Breast epithelium (tissue), 4 donors: ENCODE measurements at places on chromosomes 16 and 17. TPM values are rescaled to one million over a fixed set of nuclear protein-coding genes. Genes with fewer than 3 reads are reported as not detected.

DNA sequence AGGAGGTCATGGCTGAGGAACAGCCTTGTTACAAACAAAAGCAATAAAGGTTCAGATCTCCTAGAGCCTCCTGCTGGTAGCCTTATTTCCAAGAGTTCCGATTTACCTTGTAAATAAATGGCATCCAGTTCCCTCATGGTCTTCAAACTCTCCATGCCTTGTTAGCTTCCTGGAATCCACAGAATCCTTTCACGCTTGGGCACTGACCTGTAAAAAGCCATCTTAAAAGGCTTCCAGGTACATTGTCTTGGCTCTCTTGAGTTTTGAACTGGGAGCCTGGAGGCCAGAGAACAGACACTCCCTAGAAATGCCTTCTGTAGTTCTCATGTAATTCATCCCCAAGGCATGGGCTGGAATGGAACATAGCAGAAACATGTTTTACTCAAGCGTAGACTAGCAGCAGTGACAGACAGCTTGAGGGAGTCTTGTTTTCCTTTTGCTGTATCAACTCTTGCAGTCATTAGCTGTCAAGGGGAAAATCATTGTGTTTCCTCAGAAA is 207.9 kb downstream of the SNX29 start:
- no peaks in the 10 kb centered on the region for H3K4me1 ChIP-seq
- no peak overlapping the region for H3K4me3 ChIP-seq
- DNase-seq, result no peak
- H3K27ac ChIP-seq, result no peak overlapping the region
- no peaks in the 10 kb centered on the region for H3K36me3 ChIP-seq
- no peaks in the 10 kb centered on the region for H3K27me3 ChIP-seq

DNA sequence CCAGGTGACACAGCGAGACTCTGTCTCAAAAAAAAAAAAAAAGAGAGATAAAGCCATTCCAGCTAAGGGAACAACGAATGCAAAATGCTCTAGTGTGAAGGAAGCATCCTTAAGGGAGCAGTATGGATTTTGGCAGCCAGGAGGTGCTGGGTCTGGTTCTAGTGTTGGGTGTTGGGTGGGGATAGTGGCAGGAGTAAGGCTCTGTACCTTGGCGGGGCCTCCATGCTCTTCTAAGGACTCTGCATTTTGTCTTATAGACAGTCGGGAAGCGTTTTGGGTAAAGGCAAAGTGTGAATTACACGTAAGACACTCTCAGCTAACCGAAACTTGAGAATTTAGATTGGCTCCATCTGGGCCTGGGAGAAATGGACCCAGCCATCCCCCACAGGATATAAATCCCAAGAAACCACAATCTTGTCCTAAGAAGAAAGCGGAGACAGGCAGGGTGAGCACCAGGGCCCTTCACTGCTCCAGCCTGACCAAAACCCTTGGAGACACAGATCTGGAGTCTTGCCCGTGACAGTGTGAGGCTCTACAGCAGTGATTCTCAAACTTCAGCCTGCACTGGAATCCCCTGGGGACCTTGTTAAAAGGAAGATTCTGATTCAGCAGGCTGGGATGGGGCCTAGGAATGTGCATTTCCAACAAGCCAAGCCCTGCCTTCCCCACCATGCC is 33.1 kb upstream of the PHB1 start:
- H3K4me3 ChIP-seq, result no peak overlapping the region
- no peaks in the 10 kb centered on the region for H3K36me3 ChIP-seq
- H3K4me1 ChIP-seq, result no peaks in the 10 kb centered on the region
- H3K27me3 ChIP-seq, result no peaks in the 10 kb centered on the region
- DNase-seq, result no peak

- H3K27ac ChIP-seq, result peak overlapping the region; percentile 85
- peak overlapping the region; percentile 64 for H3K4me3 ChIP-seq
- no peaks in the 10 kb centered on the region for H3K36me3 ChIP-seq
- H3K4me1 ChIP-seq, result peaks cover 11% of the 10 kb centered on the region
Measured at GRCh38 chr16:78506367-78507193, 407.1 kb downstream of the WWOX start.

DNA sequence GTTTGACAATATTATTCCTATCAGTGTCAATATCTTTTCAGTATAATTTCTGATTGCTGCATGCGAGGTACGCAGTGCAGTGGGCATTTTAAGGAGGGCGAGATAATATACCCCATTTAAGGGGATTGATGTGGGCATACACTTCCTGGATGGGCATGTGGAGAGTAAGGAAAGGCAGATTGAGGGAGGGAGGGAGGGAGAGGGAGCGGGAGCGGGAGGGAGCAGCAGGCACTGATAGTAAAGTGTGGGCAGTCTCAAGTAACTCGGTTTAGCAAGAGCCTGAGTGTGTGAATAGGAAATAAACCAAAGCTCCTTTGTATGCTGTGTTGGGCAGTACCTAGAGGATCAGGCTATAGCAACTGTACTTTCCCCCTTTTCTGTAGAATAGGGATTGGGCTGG is 5.1 kb downstream of the BPTF start:
- H3K27me3 ChIP-seq, result no peaks in the 10 kb centered on the region
- H3K4me3 ChIP-seq, result no peak overlapping the region
- H3K4me1 ChIP-seq, result no peaks in the 10 kb centered on the region
- no peak overlapping the region for H3K27ac ChIP-seq
- no peaks in the 10 kb centered on the region for H3K36me3 ChIP-seq

DNA sequence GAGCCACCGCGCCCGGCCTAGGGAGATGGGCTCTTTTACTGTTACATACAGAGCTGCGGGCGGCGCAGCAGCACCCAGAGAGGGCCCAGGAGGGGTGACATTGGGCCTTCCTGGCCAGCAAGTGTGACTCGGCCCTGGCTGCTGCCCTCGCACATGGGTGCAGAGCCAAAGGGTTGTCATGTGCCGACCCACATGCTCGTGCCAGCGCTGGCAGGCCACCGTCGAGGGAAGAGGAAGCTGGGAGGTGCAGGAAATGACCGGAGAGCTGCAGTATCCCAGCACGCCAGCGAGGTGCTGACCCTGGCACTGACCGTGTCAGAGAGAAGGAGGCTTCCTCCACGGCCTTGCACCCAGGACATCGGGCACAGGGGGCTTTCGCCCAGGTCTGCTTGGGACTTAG is 8.0 kb downstream of the ENDOV start:
- no peaks in the 10 kb centered on the region for H3K36me3 ChIP-seq
- H3K27ac ChIP-seq, result no peak overlapping the region
- H3K27me3 ChIP-seq, result no peaks in the 10 kb centered on the region
- no peak for DNase-seq
- no peak overlapping the region for H3K4me3 ChIP-seq
- H3K4me1 ChIP-seq, result no peaks in the 10 kb centered on the region

DNA sequence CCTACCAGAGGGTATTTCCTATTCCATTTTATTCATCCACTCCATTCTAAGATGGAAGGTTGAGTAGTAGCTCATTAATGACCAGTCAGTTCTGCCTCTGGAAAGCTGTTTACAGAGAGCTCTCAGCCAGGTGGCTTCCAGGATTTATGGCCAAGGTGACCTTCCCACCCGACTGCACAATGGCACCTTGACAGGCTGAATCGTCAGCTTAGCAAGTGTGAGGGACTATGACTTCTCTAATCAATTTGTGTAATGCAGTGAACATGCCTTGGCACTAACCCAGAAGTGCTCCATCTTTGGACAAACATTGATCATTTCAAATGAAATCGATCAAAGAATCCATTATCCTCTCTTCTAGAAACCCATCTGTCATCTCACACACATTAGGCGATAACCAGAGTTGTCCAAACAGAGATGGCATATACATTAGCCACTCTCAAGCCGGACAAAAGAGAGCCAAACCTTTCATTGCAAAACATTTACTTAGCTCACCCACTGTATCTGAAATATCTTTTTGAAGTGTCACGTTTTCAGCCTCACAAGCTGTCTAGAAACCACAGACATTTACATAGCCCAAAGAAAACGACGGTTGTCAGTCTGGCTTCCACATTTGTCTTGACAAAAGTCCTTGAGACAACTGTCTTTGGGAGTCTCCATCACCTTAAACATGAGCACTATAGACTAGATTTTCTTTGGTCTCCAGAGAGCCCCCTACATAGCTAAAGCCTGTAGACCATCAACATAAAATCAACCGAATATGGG is 35.6 kb downstream of the CLEC3A start:
- H3K27ac ChIP-seq, result no peak overlapping the region
- H3K4me3 ChIP-seq, result no peak overlapping the region
- H3K27me3 ChIP-seq, result no peaks in the 10 kb centered on the region
- H3K36me3 ChIP-seq, result no peaks in the 10 kb centered on the region
- H3K4me1 ChIP-seq, result no peaks in the 10 kb centered on the region
- no peak for DNase-seq

- peak overlapping the region; percentile 73 for H3K27ac ChIP-seq
- H3K4me3 ChIP-seq, result peak overlapping the region; percentile 23
- no peaks in the 10 kb centered on the region for H3K27me3 ChIP-seq
- H3K36me3 ChIP-seq, result no peaks in the 10 kb centered on the region
- no peaks in the 10 kb centered on the region for H3K4me1 ChIP-seq
- DNase-seq, result no peak
Measured at GRCh38 chr17:68771867-68772515, 170.8 kb upstream of the FAM20A start.

- H3K27ac ChIP-seq, result peak overlapping the region; percentile 90
- no peaks in the 10 kb centered on the region for H3K27me3 ChIP-seq
- H3K4me1 ChIP-seq, result peaks cover 14% of the 10 kb centered on the region
- H3K4me3 ChIP-seq, result peak overlapping the region; percentile 92
Measured at GRCh38 chr16:57537194-57537505, 779 bp upstream of the CCDC102A start.

- no peak overlapping the region for H3K4me3 ChIP-seq
- H3K36me3 ChIP-seq, result no peaks in the 10 kb centered on the region
- no peak for DNase-seq
- H3K27ac ChIP-seq, result no peak overlapping the region
- H3K27me3 ChIP-seq, result no peaks in the 10 kb centered on the region
Measured at GRCh38 chr17:7191571-7192270, 12.6 kb upstream of the ASGR1 start.

DNA sequence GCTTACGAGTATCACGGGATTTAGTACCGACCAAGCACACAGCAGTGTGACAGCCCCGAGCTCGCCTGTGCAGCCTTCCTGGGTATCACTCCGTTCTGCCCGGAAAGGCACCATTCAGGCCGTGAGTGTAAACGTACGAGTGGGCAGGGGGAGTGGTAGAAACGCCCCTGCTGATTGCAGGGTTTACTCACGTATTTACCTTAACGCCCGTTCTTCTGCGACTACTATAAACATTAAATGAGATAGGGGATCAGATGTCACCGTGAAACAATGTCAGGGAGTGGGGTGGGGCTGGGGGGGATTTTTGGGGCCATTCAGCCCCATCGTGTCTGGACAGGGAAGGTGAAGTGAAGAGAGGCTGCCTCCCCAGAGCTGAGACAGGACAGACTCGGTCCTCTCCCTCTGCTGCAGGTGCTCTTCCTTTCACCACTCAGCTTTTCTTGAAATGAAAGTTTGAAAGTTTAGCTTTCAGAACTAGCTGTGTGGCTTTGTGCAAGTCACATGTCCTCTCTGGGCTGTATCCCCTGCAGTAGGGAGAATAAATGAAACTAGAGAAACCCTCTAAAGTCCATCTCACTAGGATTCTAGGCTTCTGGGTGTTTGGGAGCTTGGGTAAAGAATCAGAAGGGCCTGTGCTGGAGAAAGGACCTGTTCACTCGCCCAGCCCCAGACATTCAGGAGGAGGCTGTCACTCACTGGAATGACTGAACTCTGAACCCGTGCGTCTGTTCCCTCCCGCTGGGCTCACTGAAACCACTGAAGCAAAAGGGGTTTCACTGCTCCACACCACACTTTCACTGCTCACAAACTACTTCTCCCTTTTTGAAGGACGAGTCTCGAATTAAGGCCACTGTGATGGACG is 66.7 kb downstream of the RPA1 start:
- H3K27me3 ChIP-seq, result no peaks in the 10 kb centered on the region
- H3K4me3 ChIP-seq, result no peak overlapping the region
- no peak overlapping the region for H3K27ac ChIP-seq
- no peaks in the 10 kb centered on the region for H3K4me1 ChIP-seq
- no peak for DNase-seq
- H3K36me3 ChIP-seq, result peaks cover 4% of the 10 kb centered on the region

DNA sequence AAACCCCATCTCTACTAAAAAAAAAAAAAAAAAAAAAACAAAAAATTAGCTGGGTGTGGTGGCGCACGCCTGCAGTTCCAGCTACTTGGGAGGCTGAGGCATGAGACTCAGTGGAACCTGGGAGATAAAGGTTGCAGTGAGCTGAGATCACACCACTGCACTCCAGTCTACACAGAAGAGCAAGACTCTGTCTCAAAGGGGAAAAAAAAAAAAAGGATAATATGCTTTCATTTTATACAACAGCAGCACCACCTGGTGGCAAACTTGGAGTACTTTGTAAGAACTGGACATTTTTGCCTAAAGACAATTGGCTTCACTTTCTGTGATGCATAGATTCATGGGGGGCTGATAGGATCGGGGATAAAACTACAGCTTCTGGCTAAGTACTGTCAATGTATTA is 8.5 kb downstream of the CHTF8 start:
- no peaks in the 10 kb centered on the region for H3K4me1 ChIP-seq
- H3K36me3 ChIP-seq, result no peaks in the 10 kb centered on the region
- H3K4me3 ChIP-seq, result no peak overlapping the region
- no peak for DNase-seq
- H3K27ac ChIP-seq, result no peak overlapping the region
- H3K27me3 ChIP-seq, result no peaks in the 10 kb centered on the region

GRCh38 chr17:68518063-68518815 is 6.0 kb downstream of the PRKAR1A start:
- no peak overlapping the region for H3K4me3 ChIP-seq
- H3K27ac ChIP-seq, result no peak overlapping the region
- no peaks in the 10 kb centered on the region for H3K27me3 ChIP-seq
- DNase-seq, result no peak
- peaks cover 10% of the 10 kb centered on the region for H3K36me3 ChIP-seq
- H3K4me1 ChIP-seq, result no peaks in the 10 kb centered on the region

DNA sequence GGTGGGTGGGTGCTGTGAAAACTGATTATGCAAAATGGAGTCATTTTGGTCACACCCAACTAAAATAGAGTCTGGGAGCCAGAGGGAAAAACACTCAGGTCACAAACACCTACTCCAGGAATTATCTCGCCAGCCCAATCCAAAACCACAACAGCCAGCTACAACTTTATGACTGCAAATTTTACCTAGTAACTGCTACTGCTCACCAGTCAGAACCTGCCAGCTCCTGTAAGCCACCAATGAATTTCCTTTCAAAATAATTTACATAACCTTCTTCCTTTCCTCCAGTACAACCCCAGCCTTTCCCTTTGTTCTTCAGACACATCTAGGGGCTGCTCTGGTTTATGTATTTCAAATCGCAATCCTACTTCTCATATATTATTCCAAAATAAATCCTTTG is 52.6 kb upstream of the DYNLRB2 start:
- H3K27me3 ChIP-seq, result no peaks in the 10 kb centered on the region
- no peak overlapping the region for H3K4me3 ChIP-seq
- H3K27ac ChIP-seq, result no peak overlapping the region

The G6PC1 gene
- not detected for total RNA-seq

The KRT25 gene
- total RNA-seq, result not detected

The PER1 gene
- total RNA-seq, result 97.3 TPM

The CSH2 gene
- total RNA-seq, result not detected

The EVI2B gene
- total RNA-seq, result 10.2 TPM

The MT4 gene
- total RNA-seq, result not detected

The RNF222 gene
- total RNA-seq, result not detected
